Anterior cingulate cortex (tissue), 58 donors: ENCODE measurements at places on chromosomes 7 and 10.

GRCh38 chr10:93926613-93927012 lies 32.8 kb downstream of the SLC35G1 start:
- no peak for DNase-seq

- no peak for DNase-seq
Observed at GRCh38 chr10:63515002-63515763, 6.0 kb upstream of the REEP3 start.

DNA sequence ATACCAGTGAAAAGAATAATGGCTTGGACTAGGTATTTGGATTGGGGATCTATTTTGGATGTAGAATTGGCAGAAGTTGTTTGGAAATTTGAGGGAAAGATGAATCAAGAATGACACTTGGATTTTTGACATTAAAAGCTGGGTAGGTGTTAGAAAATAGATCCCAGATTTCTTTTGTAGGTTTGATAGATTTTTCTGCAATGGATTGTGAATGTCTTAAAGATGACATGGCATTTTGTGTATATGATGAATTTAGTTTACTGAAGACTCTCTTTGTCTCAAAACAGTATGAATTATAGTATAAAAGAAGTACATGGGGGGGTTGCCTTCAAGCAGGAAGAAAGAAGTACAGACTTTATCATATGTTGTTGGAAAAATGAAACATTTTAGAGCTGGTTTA lies 75.8 kb downstream of the MPLKIP start:
- DNase-seq = no peak

GRCh38 chr10:132708441-132708840 lies 77.5 kb downstream of the NKX6-2 start:
- DNase-seq = no peak

GRCh38 chr7:42572561-42572960 lies 335.6 kb upstream of the GLI3 start:
- no peak for DNase-seq

GRCh38 chr10:97319671-97320479 lies 804 bp downstream of the FRAT1 start:
- DNase-seq = no peak

GRCh38 chr7:157560258-157560654 lies 223.5 kb downstream of the DNAJB6 start:
- DNase-seq = no peak

- DNase-seq = no peak
Observed at GRCh38 chr7:76505168-76506080, 4.9 kb upstream of the UPK3B start.

GRCh38 chr10:126126023-126126422 lies 229.7 kb downstream of the FANK1 start:
- DNase-seq = no peak

DNA sequence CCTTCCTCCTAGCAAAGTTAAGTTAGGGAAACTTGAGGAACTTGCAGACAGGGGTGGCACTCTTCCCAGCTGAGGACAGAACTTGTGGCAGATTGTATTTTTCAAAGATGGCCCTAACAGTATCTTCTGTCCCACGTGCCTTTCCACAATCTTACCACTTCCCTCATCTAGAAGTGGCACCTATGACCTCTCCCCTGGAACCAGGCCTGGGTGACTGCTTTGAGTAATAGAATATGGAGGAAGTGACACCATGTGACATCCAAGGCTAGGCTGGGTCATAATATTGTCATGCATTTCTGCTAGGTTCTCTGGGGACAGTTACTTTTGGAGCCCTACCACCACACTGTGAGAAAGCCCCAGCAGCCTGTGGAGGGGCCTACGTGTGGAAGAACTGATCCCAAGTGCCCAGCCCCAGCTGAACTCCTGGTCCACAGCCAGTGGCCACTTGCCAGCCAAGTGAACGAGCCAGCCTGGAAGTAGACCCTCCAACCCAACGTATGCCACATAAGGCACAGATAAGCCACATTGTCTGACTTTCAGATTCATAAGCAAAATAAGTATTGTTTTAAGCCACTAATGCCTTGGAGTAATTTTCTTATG lies 193.7 kb downstream of the PTPN20 start:
- no peak for DNase-seq

DNA sequence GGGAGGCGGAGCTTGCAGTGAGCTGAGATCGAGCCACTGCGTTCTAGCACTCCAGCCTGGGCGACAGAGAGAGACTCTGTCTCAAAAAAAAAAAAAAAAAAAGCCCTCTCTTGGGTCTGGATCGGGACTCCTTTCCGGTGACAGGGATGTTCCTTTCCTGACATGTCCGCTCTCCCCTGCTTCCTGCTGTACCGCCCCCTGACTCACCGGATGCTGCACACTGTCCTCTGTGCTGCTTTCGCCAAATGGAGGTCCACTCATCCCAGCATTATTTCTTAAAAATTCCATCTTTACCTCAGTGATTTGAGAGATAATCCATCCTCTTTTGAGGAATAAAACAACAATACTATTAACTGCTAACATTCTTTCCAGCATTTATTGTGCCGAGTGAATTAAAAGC lies 113.8 kb upstream of the EEPD1 start:
- no peak for DNase-seq

- DNase-seq = no peak
Observed at GRCh38 chr10:92027141-92027540, 103.6 kb downstream of the BTAF1 start.

DNA sequence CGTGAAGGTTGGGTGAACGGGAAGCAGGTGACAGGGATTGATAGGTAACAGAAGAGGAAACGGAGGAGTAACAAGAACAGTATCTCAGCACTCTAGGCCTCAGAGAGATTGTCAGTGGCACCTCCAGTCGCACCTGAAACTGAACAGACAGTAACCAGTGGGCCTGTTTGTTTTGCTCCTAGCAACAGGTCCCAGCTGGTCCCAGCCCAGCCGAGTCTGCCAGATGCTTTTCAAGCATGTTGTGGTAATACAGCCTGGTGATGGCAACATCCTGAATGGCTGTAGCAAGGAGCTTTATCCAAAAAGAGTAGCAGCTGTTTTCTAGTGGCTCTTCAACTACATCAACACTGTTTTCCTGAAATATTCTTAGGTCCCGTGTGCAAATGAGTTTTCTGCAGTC lies 4.7 kb downstream of the CACNB2 start:
- DNase-seq = no peak

- DNase-seq = no peak
Observed at GRCh38 chr10:74753442-74754211, 72.8 kb upstream of the KAT6B start.

DNA sequence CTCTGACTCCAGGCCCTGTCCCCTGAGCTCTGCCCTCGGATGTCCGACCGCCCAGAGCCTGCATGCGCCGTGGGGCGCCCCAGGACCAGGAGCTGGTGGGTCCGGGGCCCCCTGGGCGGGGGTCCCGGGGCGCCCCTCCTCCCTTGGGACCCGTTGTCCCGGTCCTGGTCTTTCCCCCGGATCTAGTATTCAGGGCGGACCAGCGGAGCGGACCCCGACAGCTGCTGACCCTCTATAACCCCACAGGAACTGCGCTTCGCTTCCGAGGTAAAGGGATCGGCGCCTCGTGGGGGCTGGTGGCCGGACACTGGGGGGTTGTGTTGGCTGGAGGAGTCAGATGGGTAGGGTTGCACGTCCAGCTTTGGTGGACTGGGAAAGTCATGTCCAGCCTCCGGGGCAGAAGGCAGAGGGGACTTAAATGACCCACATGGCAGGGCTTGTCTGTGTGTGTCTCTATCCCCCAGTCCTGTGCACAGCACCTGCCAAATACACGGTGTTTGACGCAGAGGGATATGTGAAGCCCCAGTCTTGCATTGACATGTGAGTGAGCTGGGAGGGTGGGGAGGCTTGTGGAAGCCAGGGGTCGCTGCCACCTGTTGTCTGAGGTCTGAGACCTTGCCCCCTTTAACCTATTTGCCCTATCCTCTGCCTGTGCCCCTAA lies 520 bp downstream of the MOSPD3 start:
- no peak for DNase-seq

GRCh38 chr7:159091480-159092475 lies 52.9 kb downstream of the VIPR2 start:
- no peak for DNase-seq

DNA sequence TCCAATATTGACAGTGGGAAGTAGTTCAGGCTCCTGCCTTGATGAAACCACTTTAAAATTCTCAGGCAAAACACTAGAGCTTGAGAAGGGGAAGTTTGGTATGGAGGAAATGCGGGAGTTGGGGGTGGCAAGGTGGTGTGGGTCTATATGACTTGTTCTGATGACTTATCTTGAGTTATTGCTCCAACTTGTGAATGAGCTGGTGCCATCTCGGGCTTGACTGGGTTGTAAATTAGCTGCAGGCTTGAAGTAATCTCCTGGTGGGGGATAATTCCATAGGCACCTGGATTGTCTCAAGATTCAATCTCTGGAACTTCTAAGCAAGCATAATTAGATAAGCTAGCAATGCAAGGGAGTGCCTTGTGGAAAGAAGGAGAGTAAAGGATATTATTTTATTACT lies 29.0 kb downstream of the MRPL32 start:
- DNase-seq = no peak

DNA sequence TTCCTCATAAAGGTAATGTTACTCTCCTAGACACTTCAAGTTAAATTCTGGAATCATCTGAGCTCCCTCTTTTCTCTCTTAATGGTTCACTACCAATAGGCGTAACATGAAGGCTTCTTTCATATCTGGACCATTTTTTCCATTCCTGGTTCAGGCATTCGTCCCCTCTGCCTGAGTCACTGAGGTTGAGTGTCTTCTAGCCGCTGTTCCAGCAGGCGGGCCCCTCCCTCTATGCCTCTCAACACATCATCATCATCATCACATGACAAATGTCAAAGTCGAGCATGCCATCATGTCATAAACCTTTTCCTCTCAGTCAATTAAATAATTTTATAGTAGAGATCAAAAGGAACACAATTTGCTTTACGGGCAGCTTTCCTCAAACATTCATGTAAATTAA lies 168.9 kb upstream of the ASAH2 start:
- no peak for DNase-seq

DNA sequence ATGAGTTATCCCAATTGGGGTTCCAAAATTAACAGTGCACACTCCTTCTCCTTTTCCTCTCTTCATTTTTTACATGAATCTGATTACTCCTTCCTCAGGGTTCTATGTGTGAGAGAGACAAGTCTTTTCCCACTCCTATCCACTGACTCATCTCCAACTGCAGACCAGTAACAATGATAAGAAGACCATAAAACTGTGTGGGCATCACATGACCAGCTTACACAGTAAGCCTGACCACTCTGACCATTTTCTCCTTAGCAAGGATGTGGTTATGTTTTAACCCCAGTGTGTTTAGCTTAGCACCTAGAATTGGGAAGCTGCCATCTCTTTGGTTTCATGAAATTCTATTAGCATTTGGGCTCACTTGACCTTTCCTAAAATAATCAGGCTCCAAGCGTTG lies 145.0 kb upstream of the CALCR start:
- DNase-seq = no peak

DNA sequence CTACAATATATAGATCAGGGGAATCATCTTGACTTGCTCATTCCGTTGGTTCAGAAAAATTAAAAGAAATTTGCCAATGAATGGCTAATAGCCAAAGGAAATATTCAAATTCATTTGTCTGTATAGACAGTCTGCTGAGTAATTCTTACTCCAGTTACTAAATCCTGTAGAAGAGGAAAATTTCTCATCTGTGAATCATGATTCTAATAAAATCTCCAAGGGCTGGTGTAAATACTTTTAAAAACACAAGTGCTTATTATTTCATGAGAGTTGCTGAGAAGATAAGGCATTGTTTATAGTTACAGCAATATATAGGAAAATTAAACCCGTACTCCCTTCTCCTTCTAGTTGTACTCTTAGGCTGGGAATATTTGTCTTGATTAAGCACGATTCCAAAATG lies 53.0 kb downstream of the WNT2 start:
- DNase-seq = no peak

DNA sequence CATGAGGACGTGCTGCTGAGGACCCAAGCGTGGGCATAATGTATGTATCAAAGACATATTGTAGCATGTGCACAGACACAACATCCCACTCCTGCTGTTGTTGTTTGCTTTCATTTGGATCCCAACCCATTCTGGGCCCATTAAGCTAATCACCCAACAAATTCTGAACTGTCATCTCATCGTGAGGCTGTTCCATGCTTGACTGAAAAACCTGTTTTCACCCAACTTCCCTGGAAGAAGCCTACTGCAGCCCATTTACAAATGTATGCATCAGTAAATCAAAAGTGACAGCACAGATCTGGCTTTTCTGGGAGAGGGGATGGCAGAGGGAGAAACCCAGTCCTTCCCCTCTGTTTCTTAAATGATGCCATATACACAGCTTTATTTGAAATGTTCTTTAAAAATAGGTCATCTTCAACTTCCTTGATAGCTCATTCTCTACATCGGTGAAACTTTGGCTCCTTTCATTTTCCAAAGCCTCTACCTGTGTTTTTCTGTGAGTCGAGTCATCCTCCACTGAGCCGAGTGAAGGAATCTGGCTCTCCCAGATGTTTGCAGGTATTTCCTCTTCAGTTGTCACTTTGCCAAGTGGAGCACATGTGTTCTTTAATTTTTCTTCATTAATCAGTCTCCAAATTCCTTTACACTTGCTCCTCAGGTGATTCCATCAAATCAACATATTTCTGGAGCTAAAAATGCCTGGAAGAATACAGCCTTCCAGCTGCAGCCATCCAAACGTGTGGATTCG lies 151.8 kb downstream of the CHN2 start:
- DNase-seq = no peak

DNA sequence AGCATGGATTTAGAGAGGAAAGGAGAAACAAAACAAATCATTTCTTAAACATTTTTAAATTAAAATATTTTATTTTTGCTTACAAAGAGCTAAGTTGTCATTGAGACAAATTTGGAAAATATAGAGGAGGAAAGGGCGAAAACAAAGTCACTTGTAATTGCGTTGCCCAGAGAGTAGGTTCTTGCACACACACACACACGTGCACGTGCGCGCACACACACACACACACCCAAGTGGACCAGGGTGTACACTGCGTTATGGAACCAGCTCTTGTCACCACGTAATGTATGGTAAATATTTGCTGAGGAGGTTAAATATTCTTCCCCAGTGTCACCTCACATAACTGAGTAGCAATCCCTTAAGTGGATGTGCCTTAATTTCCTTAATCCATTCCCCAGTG lies 21.6 kb downstream of the SHH start:
- DNase-seq = no peak

GRCh38 chr10:128059266-128059981 lies 66.8 kb downstream of the MKI67 start:
- no peak for DNase-seq

GRCh38 chr7:24885305-24885704 lies 94.7 kb downstream of the OSBPL3 start:
- no peak for DNase-seq

GRCh38 chr7:93043385-93043985 lies 74.3 kb downstream of the SAMD9 start:
- DNase-seq = no peak

DNA sequence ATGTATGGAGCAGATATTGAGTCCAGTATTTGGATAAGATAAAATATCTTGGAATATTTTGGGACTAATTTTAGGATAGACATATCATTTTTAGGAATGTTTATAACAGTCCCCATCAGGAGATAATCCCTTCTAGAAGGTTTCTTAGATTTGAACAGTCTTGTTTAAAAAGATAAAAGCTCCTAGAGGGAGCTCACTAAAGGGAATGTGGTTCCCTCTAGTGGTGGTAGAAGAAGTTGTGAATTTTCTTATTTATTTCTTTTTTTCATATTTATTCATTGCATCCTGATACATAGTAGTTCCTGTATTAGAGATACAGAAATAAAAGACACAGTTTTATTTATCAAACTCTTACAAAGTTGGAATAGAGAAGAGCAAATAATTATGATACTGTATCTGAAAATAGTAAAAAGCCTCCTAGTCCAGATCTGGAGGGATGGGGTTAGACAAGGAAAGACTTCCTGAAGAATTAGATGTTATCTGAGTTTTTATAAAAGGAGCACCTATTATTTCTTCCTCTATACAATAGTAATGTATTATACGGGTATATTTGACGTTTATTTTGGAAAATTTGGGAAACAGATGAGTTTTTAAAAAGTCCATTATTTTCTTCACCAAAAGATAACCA lies 24.5 kb upstream of the KLF14 start:
- no peak for DNase-seq
